ENCODE measurements at places on chromosomes 6 and 20. TPM values are rescaled to one million over a fixed set of nuclear protein-coding genes. Genes with fewer than 3 reads are reported as not detected.

The CST5 gene
- not detected for total RNA-seq

The IL17A gene
- total RNA-seq, result not detected

The SIGLEC1 gene
- total RNA-seq, result 22.8 TPM

The RNF144B gene
- 60.4 TPM for total RNA-seq

The CDSN gene
- total RNA-seq, result 0.61 TPM

The NR2E1 gene
- total RNA-seq, result not detected

The TBX18 gene
- total RNA-seq, result 0.60 TPM

The ABHD16B gene
- total RNA-seq, result 0.18 TPM

The CPNE5 gene
- total RNA-seq, result 1.2 TPM

The TFAP2D gene
- total RNA-seq, result not detected

The MAP1LC3A gene
- total RNA-seq, result 68.8 TPM

- DNase-seq, result peak; percentile 11
These were observed 43.7 kb upstream of the GABRR1 start for GRCh38 chr6:89260832-89261231.

GRCh38 chr6:145963216-145964068 lies 716 bp downstream of the SHPRH start:
- no peak for DNase-seq

DNA sequence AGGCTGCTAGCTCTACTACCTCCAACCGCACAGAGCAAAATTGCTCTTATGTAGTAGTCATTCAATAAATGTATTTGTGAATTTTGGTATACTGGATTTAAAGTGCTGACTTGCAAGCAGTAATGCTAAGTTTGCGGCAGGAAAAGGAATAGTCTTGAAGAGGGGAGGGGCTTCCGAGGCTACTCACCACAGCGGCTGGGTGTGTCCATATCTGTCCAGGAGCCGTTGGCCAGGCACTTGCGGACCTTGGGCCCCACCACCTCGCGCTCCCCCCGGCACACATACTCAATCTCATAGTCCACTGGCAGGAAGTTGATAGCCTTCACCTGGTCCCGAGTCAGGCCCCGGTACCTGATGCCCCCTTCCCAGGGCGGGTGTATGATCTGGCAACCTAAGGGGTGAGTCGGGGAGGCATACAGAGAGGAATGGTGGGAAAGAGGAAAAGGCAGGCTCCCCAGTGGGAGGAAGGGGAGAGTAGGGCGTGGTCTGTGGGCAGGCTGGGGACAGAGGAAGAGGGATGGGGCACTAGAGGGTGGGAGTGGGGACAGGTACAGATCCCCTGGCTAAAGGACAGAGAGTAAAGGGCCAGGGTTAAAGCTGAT lies 1.7 kb downstream of the GABBR1 start:
- DNase-seq, result no peak

GRCh38 chr6:166492092-166492741 lies 94.3 kb downstream of the RAMACL start:
- DNase-seq, result no peak

DNA sequence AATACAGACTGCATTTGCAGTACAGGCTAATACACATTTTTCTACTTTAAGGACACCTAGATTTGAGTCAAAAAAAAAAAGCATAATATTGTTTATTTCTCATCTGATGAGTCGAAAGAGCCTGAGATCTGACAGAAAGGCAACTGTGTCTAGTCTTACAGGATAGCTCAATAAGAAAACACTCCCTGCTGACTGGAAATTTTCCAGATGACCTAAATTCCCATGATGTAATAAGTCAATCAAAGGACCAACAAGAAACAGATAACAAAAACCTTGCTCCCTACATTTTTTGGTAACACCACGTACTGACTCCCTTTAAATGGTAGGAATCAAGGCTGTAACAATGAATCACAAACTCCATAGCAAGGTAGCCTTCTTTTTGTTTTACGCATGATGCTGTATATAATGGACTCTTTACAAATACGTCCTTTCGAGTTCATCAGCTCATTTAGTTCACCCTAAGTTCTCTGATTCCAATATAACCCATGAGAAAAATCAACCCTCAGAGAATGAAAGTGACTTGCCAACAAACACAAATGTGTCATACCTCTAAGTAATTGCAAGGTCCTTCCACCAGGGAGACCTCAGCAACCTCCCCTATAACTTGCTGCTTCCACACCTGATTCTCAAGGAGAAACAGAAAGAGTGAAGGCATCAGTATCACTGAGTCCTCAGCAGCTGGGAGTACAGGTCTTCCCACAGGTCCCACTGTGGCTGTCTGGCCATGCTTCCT lies 12.1 kb downstream of the TBX18 start:
- DNase-seq, result no peak

- DNase-seq, result no peak
These were observed 2.6 kb downstream of the BLCAP start for GRCh38 chr20:37524859-37525708.

DNA sequence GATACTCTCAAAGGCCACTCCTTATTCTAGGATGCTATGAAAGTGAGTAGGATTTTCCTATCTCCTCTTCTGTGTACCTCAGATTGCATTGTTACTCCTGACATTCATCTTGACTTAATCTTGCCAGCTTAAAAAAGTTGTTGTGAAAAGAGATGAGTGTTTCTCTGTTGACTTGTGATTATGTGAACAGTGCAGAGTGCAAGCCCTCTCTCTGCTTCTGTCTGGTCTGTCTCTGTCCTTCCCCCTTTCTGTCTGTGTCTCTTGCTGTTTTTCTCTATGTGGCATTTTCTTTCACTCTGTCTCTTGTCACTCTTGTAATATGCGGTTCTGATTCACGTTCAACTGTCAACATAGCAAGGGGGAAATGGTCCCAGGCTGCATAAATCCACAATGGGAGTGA lies 306.6 kb downstream of the FARS2 start:
- DNase-seq, result no peak

DNA sequence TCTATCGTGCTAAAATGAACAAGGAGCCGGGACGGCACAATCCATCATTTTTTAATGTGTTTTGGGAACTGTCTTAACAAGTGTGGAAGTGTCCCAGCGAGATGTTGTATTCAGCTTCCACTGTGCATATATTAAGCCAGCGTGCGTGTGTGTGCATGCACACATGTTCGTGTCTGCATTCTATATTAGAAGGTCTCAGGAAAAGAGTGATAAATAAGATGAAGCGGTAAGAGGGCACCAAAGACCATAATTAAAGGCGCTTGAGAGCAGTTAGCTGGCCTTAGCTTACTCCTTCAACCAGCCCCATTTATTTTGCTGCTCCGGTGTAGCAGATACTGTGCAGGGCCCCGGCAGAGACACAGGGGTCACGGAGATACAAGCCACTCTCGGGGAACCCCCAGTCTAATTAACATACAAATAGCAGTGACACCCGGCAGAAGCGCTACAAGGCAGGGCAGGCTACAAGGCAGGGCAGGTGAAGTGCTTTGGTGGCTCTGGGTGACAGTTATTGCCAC lies 206.5 kb upstream of the RREB1 start:
- no peak for DNase-seq

- DNase-seq, result no peak
These were observed 420 bp upstream of the MCCD1 start for GRCh38 chr6:31528307-31528777.

- DNase-seq, result no peak
These were observed 1.6 kb upstream of the HS3ST5 start for GRCh38 chr6:114344246-114344970.

GRCh38 chr6:106517706-106518105 lies 111.6 kb downstream of the RTN4IP1 start:
- no peak for DNase-seq

- DNase-seq, result peak; percentile 40
These were observed 4.1 kb upstream of the BNIP5 start for GRCh38 chr6:36340618-36341454.

- DNase-seq, result no peak
These were observed 26.7 kb upstream of the YWHAB start for GRCh38 chr20:44858606-44859360.

GRCh38 chr20:58695084-58695722 lies 2.6 kb downstream of the NPEPL1 start:
- no peak for DNase-seq

GRCh38 chr6:46217671-46218131 lies 46.9 kb upstream of the ENPP5 start:
- DNase-seq, result no peak

- DNase-seq, result no peak
These were observed 239.7 kb upstream of the GMDS start for GRCh38 chr6:2485116-2485515.

GRCh38 chr6:165804331-165805066 lies 141.5 kb upstream of the PDE10A start:
- DNase-seq, result no peak

GRCh38 chr20:1579488-1579887 lies 22.0 kb upstream of the SIRPD start:
- DNase-seq, result no peak

DNA sequence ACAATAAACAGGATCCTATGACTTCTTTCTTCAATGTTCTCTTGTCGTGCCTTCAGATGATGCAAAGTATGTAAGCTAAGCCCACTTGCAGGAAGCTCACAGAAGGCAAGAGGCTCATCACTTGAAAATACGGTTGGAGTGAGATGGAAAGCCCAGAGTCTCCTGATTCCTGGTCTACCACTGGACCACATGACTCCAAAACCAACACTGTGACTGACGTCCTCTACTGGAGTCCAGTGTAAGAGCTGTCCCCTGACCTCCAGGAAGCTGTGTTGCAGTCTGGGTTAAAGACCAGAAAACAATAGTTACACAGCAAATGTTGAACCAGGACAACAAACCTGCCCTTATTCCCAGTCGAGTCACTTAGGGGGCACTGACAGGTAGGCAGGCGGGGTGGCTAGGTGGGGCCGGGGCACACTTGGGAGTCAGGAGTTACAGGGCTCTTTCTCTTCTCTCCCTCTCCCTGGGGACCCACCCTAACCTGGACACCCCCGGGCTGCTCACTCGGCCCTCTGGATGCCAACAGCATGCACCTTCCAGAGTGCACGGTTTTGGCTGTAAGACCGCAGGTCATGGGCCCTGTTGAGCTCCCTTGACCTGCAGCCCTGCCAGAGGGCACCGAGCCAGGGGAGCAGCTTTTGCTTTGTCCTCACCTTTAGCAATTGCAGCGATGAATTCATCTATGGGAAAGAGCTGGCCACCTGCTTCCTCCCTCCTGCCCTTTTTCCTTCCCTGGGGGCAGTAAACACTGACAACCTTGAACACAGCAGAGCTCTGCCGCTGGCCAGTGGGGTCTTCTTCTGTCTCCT lies 7.4 kb downstream of the PCK1 start:
- no peak for DNase-seq

DNA sequence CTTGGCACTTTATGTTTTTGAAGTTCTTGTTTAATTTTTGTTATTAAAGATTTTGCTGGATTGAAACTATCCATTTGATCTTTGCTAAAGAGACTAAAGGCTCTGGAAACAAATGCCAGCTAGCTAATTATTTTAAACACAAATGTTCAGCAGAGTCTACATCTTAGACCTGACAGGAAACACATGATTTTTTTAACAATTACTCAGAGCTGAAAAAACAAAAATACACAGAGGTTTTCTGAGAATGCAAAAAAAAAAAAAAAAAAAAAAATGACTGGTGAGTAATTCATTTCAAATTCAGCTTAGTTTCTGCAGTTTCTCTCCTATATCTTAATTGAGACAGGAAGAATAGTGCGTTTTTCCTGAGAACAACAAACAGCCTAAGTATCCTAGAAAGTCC lies 448.0 kb downstream of the TENT5A start:
- DNase-seq, result no peak

DNA sequence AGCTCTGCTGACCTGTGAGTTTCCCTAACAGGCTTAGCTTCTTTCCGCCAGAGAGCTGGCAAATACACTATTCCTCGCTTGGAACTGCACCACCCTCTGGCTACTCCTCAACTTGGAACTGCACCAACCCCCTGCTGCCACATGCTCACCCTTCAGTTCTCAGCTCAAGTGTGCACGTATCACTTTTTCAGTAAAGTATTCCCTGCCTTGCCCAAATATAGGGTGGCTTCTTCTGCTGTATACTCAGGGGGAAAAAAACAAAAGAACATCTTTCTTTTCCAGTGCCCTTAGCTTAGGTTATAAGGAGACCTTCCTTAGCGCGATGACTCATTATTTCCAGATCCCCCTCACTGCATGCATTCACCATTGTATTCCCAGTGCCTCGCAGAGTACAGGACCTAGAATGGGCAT lies 21.2 kb downstream of the GNAS-AS1 start:
- DNase-seq, result no peak

DNA sequence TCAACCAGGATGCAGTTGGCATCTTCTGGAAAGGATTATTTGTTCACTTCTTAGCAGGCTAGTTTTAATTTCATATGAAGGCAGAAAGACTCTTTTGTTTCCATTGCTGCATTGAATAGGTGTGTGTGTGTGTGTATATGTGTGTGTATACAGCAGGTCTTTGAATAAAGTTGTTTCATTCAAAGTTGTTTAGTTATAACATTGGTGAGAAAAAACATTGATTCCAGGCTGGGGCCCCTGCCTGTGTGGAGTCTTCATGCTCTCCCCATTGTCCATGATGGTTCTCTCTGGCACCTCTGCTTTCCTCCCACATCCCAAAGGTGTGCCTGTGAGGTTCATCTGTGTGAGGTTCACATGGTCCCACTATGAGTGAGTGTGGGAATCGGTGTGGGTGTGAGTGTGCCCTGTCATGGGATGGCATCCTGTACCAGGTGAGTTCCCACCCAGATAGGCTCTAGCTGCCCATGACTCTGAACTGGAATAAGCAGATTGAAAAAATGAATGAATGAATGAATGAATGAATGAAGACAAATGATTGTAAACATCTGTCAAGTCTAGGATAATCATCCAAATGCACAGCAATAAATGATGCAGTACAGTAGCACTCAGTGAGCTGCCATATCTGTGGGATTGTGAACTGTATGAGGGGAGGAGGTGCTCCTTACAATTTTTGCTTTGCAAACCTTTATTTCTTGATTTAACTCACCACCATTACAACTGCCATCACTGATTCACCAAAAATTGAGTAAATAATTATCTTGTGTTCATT lies 156.0 kb downstream of the ADGRG6 start:
- DNase-seq, result no peak

DNA sequence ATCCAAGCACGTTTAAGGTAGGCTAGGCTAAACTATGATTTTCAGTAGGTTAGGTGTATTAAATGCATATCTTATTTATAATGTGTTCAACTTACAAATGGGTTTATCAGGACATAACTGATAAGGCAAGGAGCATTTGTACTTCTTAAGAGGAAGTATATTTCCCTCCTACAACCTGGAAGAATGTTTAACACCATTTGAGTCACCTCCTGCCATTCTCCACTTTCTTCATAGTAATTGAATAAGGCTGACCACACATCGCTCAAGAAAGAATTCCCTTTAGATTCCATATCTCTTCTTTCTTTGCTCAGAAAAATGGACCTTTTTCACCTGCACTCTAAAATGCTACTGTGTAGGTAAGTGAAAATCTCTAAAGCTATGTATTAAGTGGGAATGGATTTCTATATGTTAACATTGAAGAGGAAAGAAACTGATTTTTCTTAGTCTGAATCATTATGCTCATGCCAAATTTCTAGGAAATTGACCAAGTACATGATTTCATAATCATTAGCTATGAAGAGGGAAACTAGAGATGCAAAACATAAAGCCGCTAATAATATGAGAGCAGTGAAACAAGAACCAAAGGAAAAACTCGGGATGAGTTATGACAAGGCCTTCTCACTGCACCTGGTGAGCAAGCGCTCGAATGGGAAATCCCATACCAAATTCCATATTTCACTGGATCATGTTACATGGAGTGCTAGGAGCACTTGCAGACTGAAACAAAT lies 210.4 kb downstream of the ALDH8A1 start:
- DNase-seq, result no peak

GRCh38 chr6:137692806-137693205 lies 174.3 kb upstream of the TNFAIP3 start:
- DNase-seq, result no peak

- no peak for DNase-seq
These were observed 29.7 kb upstream of the EXOC2 start for GRCh38 chr6:722608-723007.

GRCh38 chr6:67909354-67909753 lies 725.7 kb upstream of the ADGRB3 start:
- DNase-seq, result no peak
